ENCODE measurements at places on chromosomes 3 and 15.

- DNase-seq = no peak
These were observed 34.3 kb downstream of the PLD1 start for GRCh38 chr3:171775943-171776342.

DNA sequence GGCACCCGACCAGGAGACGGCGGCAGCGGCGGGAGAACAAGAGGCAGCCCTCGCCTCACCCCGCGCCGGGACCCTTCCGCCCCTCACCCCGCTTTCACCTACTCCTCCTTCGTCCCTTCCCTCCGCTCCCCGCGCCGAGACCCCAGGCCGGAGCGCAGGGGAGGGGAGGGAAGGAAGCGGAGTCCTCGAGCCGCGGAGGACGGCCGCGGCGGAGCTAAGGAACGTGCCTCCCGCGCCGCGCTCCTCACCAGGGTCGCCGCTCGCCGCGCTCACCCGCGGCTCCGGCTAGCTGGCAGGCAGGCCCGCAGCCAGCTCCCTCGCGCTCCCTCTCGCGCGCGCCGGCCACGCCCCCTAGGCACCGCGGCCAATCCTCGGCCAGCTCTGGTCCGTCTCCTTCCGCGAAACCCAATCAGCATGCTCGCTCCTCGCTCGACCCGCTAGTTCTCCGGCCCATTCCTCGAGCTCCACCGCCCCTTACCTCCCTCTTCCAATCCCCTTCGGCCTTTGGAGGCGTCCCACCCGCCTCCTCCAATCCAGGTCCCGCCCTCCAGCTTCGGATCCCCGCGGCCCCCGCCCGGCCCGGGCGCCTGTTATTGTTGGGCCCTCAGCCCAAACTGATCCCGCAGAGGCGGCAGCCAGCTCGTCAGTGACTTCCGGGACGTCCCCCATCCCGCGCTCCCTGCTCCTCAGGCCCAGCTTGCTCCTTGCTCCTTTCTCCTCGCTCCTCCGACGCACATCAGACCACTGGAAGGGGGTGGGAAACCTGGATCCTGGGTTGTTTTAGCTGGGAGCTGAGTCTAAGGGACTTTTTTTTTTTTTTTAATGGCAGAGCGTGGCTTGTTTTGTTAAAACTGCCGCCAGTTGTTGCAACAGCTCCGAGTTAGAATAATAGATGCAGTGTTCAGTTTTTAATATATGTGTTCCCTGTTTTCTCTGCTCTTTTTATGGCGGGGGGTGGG, at the start of gene DCBLD2:
TSS of gene DCBLD2 (minus strand) at position 304 of the 959 bp plus-strand sequence. CDS start 369 bp downstream, outside the sequence.
- peak; percentile 74 for DNase-seq

DNA sequence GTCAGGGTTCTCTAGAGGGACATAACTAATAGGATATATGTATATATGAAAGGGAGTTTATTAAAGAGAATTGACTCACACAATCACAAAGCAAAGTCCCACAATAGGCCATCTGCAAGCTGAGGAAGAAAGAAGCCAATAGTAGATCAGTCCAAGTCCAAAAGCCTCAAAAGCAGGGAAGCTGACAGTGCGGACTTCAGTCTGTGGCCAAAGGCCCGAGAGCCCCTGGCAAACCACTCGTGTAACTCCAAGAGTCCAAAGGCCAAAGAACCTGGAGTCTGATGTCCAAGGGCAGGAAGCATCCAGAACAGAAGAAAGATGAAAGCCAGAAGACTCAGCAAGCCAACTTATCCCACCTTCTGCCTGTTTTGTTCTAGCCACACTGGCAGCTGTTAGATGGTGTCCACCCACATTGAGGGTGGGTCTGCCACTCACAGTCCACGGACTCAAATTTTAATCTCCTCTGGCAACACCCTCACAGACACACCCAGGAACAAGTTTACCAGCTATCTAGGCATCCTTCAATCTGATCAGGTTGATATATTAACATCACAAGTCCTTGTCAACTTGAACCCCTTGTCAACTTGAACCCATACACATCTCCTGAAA, 54.2 kb upstream of the ACAD9 start:
- no peak for DNase-seq

GRCh38 chr15:26132811-26133210, 269.7 kb upstream of the ATP10A start:
- DNase-seq = no peak

DNA sequence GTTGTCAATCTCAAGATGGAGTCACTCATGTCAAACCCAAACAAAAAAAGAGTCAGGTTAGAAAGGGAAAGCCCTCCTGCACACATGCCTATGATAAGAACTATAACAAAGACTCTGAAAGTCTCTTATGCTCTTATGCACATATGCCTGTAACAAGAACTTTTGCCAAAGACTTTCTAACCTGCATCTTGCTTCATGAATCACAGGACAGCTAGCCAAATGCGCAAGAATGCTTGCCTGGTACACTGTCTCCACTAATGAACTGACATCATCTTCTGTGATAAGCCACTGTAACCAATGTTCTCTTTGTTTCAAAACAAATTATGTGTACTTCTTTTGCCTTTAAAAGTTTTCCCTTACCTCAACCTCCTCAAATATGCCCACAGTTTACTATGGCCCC, 18.2 kb upstream of the EHHADH start:
- DNase-seq = no peak

- no peak for DNase-seq
These were observed 84.3 kb downstream of the ADAMTS7 start for GRCh38 chr15:78726870-78727551.

- no peak for DNase-seq
These were observed 9.4 kb upstream of the COPG1 start for GRCh38 chr3:129239991-129240390.

- DNase-seq = no peak
These were observed 20.5 kb upstream of the DCBLD2 start for GRCh38 chr3:98921957-98922356.

DNA sequence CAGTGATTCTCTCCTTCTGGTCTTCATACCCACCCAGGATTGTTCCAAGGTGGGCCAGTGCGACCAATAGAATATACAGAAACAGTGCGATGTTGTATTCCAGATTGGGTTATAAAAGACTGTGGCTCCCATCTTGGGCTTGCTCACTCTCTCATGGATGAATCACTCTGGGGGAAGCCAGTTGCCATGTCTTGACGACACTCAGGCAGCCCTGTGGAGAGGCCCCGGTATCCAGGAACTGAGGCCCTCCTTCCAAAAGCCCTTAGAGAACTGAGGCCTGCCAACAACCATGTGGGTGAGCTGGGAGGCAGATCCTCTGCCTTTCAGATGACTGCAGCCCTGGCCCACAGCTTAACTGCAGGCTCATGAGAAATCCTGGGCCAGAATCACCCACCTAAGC, 57.2 kb downstream of the SH3GL3 start:
- DNase-seq = no peak

- DNase-seq = no peak
These were observed 596 bp downstream of the COL7A1 start for GRCh38 chr3:48594417-48595049.

GRCh38 chr3:193870376-193871219, 265.4 kb upstream of the HES1 start:
- DNase-seq = no peak

DNA sequence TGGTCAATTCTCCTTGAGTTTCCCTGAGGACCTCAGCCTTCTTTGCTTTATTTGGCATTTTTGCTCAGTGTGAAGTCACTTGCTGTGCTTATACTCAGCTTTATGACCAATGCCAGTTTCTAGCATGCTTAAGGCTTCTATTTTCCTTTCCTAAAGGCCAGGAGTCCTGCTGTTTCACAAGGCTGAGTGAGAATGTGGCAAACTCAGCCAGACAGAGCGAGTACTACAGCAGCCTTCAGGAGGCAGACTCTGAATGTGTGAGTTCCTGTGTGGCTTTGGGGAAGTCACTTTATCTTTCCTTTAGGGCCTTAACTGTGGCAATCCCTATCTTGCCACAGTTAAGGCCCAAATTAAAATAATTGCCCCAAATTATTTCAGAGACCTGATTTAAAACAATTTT, 213.2 kb upstream of the MRPL3 start:
- no peak for DNase-seq

DNA sequence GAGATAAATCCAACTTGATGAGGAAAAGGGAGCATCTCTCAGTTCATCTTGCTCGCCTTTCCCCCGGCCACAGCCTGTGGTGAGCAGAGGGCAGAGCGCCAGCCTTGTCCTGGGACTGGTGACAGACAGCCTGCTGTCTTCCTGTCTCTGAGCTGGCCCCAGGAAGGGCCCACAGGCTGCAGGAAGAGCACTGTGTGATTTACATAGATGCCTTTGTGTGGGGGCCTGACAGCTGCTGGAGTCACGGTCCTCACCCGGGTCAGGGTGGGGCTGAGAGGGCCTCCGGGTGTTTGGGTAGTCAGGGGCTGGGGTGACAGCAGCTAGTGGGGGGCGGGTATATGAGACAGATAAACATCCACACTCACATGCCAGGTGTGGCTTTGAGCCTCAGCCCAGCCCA, 29.3 kb downstream of the PLA2G4D start:
- DNase-seq = no peak

DNA sequence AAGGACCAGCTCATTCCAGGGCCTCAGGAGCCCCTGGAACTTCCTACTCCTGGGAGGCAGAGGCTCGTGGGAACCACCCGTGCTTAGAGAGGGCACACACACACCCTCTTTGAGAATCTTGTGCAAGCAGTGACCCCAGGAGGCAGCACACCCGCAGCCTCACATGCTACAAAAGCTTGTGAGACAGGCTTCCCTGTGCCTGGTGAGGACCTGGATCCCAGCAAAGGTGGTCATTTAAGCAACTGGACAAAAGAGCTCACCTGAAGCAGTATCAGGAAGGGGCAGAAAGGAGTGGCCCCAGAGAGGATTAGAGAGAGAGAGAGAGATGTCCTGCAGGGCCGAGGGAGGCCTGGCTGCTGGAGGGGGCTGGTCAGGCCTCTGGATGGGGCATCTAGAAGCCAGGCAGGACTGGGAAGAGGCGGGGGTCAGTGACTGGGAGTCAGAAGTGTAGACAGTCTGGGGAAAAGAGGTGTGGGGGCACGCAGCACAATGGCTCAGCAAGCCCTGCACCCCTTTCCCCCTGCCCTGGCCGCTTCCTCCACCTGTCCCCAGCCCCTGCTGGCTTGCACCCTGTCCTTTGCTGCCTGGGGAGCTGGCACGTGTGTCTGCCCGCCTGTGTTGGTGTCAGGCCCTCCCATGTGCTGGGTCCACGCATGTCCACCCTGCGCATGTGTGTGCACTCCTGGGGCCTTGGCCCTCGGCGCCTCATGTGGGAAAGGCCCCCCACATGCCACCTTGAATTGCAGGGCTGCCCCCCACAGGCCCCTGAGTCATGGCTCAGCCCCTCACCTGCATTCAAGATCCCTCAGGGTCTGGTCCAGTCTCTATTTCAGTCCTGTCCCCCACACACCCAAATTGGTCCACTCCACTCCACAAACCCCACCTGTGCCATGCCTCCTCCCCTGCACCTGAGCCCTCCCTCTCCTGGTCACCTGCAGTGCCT, 36.9 kb downstream of the TSPAN3 start:
- DNase-seq = no peak

DNA sequence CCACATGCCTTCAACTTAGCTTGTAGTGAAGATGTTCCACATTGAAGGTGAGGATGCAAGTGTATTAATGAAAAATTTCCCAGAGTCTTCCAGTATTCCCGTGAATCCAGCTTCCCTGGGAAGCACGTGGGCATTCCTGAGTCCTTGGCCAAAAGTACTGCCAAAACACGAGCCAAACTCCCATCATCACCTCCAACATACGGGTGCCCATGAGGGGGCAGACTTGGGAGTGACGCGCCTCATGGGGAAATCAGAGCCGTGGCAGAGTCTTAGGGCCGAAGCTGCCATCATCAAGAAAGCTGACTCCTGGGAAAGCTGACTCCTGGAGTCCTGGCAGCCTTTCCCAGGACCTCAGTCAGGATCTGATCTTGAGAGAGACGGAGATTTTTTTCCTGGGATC, 20.1 kb upstream of the TM2D3 start:
- no peak for DNase-seq

GRCh38 chr3:186461141-186461540, 83.0 kb downstream of the CRYGS start:
- DNase-seq = no peak

GRCh38 chr3:41053220-41053619, 146.1 kb upstream of the CTNNB1 start:
- no peak for DNase-seq

GRCh38 chr3:194404365-194405140, 5.5 kb upstream of the GP5 start:
- DNase-seq = no peak

DNA sequence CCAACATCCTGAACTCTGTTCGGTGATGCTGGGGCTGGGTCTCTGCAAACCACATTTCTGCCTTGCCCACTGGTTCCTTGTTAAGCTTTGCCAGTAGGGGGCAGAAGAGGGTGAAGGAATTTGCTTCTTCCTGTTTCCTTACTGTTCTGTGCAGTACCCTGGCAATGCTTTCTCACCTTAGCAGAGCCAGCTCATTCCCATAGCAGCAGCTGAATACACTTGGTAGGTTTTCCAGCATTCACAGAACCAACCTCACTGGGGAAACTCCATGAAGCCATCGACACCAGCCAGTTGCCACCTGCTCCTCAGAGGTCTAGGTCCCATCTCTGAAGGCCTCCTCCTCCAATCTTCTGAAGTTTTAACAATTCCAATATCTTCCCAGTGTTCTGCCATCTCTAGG, 308.4 kb downstream of the PDCD6IP start:
- DNase-seq = no peak

DNA sequence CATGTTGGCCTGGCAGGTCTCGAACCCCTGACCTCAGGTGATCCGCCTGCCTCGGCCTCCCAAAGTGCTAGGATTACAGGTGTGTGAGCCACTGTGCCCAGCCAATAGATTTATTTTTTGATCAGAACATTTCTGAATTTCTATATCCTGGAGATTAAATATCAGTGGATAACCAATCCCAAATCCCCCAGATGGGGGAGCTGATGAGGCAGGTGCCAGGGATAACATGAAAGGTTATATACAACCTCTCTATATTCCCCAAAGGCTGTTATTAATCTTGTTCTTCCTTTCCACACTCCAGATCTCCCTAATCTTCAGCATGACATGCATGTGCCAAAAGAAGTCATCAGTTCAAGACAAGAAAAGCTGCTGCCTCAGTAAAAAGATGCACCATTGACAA, 112.3 kb downstream of the WDR76 start:
- DNase-seq = no peak

- DNase-seq = no peak
These were observed 62.6 kb upstream of the ATP11B start for GRCh38 chr3:182730675-182731042.

DNA sequence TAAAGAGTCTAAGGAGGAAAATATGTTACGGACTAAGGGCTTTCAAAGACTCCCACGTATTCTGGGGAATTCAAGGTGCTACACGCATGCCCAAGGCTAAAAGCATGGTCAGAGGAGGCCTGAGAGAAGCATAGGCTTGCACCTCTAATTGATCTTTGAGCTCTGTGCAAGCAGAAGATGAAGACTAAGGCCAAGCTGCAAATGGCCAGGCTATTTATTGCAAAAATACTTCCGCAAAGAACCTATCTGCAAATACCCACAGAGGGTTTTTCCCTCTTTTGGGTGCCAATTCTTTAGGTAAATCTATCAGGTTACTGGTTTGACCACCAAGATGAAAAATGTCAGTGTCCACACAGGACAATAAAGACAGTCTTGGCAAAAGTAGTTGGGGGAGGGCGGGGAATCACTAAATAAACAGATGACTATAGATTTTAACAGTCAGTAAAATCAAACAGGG, 119.5 kb downstream of the STAG1 start:
- no peak for DNase-seq

GRCh38 chr3:116096631-116097030, 348.7 kb downstream of the LSAMP start:
- DNase-seq = no peak

- no peak for DNase-seq
These were observed 46.2 kb downstream of the CNTN6 start for GRCh38 chr3:1139071-1139470.

GRCh38 chr3:69309814-69310213, 76.1 kb downstream of the FRMD4B start:
- DNase-seq = no peak
